Activated T-helper 2 cell treated with anti-CD3 and anti-CD28 coated beads, Interferon-gamma antibody, Interleukin-2, Interleukin-4, amounts not matched to agents 10 μg/mL and 5 μg/mL and 100 μg/mL, durations not matched to agents 14 hours and 24 hours and 36 hours (primary cell): ENCODE measurements at places on chromosomes 12 and 14.

- no peak for DNase-seq
Measured at GRCh38 chr12:26523708-26524150, 309.3 kb downstream of the ITPR2 start.

DNA sequence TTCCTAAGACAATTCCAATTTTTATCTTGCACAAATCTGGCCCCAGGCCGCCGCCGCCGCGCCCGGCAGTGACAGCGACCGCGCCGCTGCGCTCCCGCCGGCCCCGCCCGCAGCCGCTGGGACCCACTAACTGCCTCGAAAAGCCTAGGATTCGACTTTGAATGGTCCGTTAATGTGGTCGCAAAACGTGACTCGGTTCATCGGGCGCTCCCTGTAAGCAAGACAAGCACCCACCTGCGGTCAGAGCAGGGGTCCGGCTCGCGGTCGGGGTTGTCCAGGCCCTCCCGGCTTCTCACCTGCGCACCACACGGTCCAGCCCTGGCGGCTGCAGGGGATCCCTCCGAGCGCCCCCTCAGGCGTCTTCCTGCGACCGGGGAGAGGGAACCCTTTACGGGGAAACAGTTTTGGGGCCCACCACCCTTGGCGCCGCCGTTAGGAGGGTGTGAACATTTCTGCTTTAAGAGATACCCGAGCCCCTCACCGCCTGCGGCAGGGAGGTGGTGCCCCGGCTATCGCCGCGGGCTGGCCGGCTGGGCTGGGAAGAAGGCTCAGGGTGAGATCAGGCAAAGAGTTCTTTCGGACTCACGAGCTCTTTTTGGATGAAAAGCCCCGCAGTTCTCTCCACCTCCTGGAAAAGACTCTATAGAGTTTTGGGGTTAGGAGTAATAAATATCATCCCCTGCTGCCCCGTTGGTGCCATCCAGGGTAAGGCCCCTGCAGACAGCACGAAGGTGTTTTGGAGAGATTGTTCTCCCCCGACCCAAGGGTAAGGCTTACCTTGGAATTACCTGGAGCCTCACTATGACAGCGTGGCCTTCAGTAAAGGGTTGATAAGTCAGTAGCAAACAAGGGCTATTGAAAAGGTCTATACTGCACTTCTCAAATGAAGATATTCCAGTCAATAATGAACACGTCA is 13.6 kb upstream of the FOXJ2 start:
- no peak for DNase-seq

DNA sequence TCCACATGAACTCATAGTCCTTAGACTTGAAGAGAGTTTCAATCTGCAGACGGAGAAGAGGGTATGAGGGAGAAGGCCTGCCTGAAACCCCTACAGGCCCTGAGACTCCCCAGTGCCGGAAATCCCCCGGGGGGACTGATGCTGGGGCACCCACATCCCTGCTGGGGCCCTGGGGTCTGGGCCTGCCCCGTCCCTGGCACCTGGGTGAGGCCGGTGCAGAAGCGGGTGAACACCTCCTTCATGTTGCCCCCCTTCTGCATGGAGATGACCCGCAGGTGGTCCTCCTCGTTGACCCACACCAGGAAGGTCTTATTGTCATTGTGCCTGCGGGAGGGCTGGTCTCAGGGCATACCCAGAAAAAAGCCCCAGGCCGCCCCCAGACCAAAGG is 2.4 kb downstream of the CKB start:
- DNase-seq = no peak

DNA sequence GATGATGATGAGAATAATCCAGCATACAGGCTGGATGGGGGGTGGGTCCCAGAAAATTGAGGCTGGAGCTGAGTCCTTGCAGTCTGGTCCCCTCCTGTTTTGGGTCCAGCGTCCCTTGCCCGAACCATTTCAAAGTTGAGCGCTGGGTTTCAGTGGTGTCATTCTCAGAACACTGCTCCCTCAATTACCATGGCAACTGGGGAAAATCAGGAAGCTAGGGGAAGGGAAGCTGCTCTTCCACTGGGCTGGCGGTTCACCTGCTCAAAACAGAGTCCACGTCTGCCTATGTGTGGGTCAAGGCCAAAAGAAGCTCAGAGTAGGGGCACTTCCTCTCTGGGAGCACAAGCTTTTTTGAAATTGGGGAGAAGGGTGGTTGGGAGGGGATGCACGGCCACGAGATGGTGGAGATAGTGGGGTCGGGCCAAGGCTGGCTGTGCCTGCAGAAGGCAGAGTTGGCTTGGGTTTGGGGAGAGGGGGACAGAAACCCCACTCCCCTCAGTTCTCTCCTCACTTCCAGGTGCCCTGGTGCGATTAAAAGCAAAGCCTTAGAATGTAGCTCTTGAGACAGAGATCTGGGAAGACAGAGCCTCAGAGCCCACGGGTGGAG is 1.7 kb upstream of the NOS1 start:
- DNase-seq = no peak

GRCh38 chr14:54387328-54387727 is 9.5 kb upstream of the CDKN3 start:
- no peak for DNase-seq

DNA sequence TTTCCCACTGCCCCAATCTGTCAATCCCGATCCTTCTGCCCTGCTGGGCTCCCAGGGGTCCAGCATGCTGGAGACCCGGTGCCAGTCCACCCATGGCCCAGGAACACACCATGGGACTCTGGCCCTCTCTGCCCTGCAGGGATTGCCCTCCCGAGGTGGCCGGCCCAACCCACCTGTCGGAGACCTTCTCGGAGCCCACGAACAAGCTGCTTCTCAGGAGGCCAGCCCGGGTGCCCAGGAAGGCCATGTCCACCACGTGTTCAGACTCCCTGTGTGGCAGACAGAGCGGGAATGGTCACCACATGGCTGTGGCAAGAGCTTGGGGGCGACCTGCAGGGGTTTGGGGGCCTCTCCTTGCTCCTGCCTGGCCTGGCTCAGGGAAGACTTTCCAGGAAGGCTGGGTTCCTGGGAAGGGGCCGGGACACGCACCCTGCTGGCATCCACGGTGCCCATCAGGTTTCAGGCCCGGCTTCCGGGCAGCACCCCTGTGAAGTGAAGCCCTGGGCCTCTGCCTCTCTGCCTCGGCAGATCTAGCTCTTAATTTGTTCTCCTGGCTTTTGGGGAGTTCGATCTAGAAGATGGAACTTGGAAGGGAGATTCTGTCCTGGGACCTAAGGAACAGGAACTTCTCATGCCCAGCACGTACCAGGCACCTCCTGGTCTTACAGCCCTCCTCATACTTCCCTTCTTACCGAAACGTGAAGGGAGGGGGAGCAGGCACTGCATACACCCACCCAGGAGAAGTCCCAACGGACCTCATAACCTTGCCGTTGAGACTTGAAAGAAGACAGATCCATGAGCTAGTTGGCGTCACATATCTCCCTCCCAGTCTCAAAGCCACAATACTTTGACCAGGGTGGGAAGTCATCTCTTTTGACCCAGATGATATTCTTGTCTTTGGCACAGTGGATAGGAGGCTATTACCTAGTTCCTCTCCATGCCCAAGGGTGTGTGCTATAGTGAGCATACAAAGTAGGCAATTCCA is 26.3 kb downstream of the LRTM2 start:
- no peak for DNase-seq

DNA sequence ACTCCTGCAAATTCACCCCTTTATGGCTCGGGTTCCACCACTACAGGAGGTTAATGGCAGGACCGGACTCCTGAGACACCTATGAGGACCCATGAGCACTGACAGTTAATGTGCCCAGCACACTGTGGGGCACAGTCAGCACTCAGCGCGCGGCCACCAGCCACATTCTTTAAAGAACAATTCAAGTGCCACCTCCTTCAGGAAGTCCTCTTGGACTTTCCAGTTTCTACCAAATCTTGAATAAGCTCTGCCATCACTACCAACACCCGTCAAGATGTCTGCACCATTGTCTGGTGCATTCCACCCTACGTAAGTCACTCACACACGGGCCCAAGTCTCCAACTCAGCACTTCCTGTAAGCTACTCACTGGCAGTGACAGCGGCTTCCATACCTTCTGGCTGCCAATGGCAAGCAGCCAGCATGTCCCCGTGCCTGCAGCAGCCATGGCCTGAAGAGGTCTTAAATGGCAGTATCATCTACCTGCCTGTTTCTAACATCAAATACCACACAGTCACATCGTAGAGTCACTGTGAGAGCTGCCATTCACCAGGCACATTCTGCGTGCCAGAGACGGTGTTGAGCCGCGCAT is 48.5 kb downstream of the CDC42BPB start:
- DNase-seq = no peak

DNA sequence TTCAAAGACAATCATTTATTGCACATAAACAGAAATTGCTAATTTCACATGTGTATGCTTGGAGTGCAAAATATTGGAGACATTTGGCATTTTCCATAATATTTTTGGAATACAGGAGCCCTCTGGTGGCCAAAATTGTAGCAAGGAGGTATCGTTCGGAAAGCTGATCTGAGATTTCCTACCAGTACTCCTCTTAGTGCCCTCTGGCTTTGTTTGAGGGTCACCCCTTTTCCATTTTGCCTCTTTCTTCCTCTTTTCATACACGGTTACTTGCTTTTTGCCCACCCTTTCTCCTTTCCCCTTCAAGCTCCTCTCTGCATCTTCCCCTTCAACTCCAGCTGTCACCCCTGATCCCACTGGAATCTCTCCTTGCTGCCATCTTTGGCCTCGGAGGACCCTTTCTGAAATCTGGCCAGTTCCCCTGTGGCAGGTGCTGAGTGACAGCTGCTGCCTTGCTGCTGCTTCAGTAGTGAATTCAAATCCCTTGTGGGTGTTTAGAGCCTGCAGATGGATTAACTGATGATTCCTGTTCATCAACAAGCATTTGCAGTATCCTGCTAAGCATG is 164.6 kb upstream of the PARP11 start:
- DNase-seq = no peak

DNA sequence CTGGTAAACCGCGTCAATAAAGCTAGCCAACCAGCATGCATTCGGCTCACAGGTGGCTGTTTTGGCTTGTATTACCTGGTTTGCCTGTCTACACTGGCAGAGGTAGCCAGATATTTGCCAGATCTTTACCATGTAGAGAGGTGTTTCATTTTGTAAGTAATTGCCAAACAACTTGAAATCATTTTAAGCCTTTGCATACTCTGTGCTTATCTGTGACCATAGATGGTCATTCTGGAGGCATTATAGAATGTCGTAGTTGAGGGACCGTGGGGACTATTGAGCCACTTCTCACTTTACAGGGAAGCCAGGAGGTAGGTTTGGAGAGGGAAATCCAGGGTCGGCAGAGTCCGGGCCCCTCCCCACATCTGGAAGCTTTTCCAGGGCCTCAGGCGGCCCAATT is 5.9 kb downstream of the ADGRD1 start:
- no peak for DNase-seq

DNA sequence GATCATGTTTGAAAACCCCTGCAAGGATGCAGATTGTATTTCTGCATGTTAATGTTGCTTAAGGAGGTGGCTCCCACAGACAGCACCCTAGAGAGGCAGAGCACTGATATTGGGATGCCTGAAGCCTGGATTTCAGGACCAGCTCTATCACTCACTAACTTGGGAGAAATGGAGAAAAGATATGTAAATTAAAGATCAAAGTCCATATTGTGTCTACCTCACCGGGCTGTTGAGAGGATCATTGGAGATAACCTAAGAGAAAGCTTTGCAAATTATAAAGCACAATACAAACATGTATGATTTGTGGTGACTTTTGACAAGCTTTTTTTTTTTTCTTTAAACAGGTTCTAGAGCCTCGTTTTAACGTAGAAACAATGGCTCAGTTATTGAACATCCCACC is 7.6 kb upstream of the REP15 start:
- DNase-seq = no peak

- no peak for DNase-seq
Measured at GRCh38 chr12:57149245-57149900, 2.0 kb upstream of the LRP1-AS start.

DNA sequence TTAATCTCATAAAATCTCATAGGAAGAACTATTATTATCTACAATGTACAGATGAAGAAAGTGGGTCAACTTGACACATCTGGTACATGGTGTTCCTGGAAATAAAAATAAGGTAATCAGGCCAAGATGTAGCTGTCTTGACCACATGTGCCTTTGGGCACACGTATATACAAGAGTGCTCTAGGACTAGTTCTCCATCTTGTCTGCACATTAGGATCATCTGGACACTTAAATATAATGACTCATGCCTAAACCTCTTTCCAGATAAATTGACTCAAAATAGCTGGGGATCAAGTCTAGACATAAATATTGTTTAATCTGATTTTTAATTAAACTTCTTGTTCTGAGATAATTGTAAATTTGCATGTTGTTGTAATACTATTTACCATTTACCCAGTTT is 182.6 kb downstream of the CNTN1 start:
- DNase-seq = no peak

- no peak for DNase-seq
Measured at GRCh38 chr12:2008677-2009076, 4.4 kb upstream of the DCP1B start.

DNA sequence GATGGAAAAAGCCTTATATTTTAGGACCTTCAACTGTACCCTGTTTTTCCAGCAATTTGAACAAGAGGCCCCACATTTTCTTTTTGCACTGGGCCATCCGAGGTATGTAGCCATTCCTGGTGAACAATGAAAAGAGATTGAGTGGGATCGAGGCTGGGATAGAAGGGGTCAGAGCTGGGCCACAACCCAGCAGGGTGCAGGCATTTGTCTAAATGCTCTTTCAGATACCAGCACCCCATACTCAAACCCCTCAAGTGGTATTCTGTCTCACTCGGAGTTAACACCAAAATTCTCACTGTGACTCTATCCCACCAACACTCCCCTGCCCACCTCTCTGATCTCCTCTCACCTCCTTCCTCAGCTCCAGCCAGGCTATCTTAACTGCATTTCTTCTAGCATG is 26.8 kb downstream of the DUSP6 start:
- DNase-seq = no peak
